NCI-H446 treated with DMSO at 0.1 percent for 48 hours (cell line): ENCODE measurements at places on chromosomes 5 and 9.

- DNase-seq: no peak
These were observed 428 bp downstream of the SLCO4C1 start for GRCh38 chr5:102295534-102296177.

GRCh38 chr9:70462300-70462699, 47.8 kb upstream of the KLF9 start:
- DNase-seq: no peak

DNA sequence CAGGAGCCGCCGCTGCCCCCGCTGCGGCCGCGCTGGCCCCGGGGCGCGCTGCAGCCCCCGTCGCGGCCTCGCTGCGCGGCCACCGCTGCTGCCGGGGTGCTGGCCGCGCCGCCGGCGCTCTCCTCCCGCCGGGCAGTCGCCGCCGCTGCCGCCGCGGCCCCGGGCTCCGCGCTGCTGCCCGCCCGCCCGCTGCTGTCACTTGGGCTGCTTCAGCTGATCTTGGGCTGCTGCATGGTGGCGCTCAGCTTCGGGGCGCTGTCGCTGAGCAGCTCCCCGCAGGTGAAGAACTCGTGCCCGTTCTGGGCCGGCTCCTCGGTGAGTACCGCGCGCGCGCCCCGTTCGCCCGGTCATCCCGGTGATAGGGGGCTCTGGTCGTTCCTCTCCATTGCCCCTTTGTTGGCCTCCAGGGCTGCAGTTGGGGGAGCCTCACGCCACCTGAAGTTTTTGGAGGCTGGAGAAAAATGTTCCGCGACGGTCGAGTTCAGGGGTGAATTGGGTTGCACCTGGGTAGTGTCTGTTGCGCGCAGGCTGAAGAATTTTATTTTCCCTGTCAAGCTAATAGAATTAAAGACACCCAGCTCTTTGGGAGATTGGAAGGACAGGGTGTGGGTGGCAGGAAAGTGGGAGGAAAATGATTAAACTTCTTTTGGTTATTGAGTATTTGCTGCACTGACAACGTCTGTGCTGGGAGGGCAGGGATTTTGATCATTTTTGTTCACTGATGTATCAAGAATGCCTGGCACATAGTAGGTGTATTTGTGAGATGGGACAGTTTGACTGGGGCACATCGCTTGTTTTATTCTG, 596 bp downstream of the ENTREP1 start:
- no peak for DNase-seq

GRCh38 chr5:52725065-52725746, 62.5 kb upstream of the ITGA1 start:
- DNase-seq: no peak

- DNase-seq: no peak
These were observed 40.8 kb upstream of the GARNL3 start for GRCh38 chr9:127223810-127224177.
